ENCODE measurements at places on chromosomes 16 and 17.
A peak's percentile ranks its signal among the peaks of the same experiment; 100 is the strongest.

GRCh38 chr17:74795327-74796020 is 19.3 kb upstream of the NAT9 start:
- DNase-seq: no peak

DNA sequence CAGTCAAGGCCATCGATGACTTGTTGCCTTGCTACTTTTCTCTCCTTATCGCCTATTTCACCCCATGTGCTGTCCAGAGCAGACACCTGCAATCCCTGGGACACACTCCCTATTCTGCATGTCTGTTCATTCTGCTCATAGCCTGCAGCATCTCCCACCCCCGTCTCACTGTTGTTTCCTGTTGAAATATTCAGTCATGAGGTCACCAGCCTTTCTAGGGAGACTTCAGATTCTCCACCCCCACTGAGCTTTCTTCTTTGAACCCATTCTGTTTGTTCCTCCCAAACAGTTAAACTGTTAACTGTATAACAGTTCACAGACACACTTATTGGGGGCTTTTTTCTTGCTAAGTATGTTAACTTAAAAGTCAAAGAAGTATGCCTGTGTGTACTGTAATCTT is 94.4 kb downstream of the AATF start:
- no peak for DNase-seq

DNA sequence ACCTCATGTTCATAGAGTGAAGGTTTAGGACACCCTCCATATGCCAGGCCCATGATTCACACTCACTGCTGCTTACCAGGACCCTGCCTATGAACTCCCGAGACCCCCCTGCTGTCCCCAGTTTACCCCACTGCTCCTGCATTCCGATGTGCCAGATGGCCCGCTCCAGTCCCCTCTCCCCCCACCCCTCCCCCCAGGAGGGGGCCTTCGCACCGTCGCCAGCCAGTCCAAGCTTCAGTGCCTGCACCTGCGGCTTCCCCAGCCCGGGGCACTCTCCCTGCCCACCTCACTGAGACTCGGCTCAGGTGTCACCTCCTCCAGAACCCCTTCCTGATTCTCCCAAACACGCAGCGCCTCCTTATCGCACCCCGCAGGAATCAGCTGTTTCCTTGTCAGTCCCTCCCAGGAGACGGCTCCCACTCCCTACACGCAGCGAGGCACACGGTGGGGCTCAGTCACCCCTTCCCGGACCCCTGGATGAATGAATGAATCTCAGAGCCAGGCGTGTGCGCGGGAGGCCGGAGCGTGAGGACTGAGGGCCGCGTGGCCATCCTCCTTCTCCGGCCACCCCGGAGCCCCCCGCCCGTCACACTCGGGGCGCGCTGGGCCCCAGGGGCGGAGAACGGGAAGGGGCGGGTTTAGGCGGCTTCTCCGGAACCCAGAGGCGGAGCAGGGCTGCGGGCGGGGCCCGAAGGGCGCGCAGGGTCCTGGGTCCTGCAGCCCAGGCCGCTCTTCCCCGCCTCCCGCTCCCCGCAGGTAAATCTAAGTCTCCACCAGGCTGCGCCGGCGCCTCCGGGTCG is 1.6 kb downstream of the MYO1C start:
- peak; percentile 78 for DNase-seq

DNA sequence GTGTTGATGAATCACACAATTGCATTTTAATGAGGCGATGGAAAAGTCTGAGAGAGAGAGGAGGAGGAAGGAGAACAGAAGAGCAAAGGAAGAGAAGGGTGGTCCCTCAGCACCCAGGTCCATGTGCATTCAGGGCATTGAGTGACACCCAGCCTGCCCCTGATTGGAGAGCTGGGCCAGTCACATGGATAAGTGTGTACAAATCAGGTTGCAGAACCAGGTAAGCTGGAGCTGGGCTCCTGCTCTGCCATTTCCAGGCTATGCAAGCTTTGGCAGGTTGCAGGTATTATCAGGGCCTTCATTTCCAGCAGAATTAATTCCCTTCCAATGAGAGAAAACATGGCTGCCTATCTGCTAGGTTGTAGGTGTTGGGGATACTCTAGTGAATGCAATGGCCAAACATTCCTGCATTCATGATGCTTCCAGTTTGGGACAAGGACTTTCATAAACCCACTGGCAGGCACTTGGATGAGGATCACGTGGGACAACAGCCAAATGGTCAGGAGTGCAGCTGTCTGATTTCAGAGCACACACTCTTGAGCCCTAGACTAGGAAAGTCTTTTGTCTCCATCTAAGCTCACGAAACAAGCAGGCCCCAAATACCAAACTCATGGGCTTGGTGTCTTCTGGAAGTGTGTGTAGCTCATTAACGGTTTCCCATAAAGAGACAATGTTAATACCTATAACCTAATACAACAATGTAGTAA is 577.9 kb upstream of the CDH5 start:
- DNase-seq: no peak

DNA sequence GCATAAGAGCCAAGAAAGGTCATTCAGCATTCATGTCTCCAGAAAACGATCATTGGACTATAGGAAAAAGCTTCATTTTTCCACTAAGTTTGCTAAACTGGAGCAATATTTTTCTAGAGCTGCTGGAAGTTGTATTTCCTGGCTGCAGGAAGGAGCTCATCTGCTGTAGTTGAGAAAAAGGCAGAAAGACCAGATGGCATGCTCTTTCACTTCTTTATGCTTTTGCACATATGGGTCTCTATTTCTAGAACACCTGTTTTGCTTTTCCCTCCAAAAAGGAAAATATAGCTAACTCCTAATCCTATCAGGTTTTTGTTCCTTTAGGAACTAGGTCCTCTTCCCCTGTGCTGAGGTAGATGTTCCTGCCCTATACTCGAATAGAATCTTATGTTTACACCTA is 61.9 kb upstream of the HLF start:
- DNase-seq: no peak

DNA sequence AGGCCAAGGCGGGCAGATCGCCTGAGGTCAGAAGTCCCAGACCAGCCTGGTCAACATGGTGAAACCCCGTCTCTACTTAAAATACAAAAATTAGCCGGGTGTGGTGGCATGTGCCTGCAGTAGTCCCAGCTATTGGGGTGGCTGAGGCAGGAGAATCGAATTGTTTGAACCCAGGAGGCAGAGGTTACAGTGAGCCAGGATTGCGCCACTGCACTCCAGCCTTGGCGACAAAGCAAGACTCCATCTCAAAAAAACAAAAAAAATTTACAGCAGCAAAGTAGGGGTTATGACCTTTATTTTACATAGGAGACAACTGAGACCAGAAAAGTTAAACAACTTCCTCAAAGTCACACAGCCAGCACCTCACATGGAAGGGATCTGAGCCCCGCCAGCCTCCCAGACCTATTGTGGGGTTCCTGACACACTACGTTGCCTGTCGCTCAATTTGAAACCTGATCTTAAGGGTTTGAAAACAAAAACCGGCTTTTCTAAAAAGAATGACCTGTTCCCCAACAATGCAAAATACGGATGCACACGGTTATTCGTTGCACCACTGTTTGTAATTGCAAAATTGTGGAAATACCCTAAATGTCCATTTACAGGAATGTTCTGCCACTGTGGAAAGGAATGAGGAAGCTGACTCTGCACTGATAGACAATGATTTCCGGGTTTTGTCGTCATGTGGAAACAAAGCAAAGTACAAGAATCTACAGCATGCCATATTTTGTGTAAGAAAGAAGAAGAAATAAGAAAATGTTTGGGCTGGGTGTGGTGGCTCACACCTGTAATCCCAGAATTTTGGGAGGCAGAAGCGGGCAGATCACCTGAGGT is 77.2 kb downstream of the CNGB1 start:
- peak; percentile 10 for DNase-seq

GRCh38 chr17:8147141-8147804 is 4.9 kb downstream of the PER1 start:
- DNase-seq: no peak

DNA sequence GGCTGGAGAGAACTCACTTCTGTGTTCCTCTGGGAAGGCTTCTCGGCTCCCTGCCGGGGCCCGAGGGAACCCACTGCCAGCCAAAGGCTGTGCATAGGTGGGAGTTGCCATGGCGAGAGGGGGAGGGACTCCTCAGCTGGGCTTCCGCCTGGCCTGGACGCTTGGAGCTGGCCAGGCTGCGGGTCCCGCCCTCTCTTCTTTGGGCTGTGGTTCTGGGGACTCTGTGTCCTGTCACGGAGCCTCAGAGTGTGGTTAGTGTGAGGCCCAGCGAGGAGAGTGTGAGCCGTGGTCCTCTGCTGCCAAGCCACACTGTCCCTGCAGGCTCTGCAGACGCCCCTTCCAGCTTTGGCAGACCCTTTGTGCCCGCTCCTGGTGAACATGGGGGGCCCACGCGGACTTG is 123.1 kb downstream of the OR1D5 start:
- no peak for DNase-seq

GRCh38 chr17:75094871-75095399 is 7.2 kb downstream of the SLC16A5 start:
- DNase-seq: no peak

GRCh38 chr16:30470170-30470512 is 2.4 kb upstream of the ITGAL start:
- peak; percentile 58 for DNase-seq

- no peak for DNase-seq
These were observed 1.3 kb downstream of the SERPINF1 start for GRCh38 chr17:1762901-1763898.

- peak; percentile 69 for DNase-seq
These were observed at the start of gene KIFC3 for GRCh38 chr16:57802341-57803133. KIFC3 (minus strand) TSS chr16:57802491; CDS start chr16:57798243, 4,248 bp downstream.

GRCh38 chr17:78147315-78147998 is 1.3 kb downstream of the C17orf99 start:
- DNase-seq: no peak

DNA sequence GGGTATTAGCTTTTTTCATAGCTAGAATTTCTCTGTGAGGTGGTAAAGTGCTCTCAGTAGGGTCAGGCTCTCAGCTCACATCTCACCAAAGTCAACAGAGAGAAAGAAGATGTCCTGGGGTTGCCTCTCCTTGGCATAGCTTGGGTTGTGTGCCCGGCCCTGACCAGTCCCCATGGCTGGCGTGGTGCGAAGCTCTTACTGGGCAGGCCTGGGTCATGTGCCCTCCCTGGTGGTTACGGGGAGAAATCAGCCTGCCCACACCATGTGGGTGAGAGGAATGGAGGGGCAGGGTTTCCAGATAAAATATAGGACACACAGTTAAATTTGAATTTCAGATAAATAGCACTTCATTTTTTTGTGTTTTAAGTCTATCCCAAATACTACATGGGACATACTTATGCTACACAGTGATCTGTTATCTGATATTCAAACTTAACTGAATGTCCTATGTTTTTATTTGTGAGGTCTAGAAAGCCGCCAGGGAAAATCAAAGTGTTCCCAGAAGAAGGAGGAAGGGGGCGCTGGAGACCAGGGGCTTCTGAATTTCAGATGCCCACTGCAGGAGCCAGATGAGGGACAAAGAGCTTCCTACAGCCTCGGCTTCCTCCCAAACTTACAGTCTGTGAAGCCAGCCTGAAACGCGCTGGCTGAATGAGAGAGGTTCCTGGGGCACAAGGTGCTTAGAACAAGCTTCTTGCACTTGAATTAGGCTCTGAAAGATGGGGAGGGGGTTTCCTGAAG is 45.4 kb downstream of the NKD1 start:
- DNase-seq: no peak

DNA sequence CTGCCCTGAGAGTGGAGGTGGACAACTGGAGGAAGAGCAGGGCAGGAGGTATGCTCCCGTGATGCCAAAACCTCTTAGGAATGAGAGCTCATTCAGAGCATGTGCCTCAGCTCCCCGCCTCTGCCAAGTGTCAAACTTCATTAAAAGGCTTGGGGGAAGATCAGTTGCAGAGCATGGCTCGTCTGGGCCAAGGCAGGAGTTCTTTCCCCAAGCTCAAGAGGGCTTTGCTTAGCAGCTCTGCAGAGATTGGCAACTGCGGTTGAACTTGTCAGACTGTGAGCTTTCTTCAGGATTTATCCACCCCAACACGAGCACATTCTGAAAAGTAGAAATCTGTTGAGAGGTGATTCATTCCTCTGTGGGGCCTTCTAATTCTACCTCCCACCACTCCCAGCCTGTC is 248.1 kb downstream of the HS3ST3A1 start:
- DNase-seq: no peak

DNA sequence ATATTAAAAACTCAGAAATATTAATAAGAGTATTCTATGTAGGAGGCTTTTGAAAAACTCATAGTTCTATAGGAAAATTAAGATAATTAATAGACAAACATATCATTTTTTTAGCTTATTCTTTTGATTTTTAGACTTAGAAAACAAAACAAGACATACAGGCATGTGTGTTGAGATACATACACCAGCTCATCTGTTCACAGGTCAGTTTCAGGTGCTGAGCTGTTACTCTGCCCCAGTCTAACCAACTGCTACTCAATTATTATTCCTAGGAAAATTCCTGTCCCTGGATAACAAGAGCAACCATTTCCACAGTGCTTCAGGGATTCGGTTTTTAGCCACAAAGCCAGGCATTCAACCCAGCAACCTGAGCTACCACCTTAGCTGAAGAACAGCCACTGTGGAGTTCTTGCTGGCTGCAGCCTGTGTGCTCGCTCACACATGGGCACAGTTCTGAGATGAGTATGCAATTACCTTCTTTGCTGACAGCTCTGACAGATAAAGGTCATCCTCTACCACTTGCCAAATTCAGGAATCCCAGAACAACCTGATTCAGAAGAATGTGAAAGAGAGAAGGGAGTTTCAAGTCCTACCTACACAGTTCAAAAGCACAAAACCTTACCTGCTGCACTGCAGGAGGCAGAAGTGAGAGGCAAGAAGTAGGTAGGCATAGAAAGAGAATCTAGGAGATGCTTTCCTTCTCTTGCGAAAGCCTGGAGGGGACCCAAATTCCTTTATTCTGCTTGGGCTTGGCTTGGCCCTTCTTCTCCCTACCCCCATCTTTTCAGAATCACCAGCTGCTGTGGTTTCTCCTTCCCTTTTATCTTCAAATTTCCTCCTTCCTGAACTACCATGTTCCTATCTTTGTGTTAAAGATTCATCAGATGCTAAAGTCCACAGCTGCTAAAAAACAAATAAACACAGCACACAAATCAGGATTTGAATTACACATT is 62.7 kb downstream of the TEX2 start:
- DNase-seq: peak; percentile 56

DNA sequence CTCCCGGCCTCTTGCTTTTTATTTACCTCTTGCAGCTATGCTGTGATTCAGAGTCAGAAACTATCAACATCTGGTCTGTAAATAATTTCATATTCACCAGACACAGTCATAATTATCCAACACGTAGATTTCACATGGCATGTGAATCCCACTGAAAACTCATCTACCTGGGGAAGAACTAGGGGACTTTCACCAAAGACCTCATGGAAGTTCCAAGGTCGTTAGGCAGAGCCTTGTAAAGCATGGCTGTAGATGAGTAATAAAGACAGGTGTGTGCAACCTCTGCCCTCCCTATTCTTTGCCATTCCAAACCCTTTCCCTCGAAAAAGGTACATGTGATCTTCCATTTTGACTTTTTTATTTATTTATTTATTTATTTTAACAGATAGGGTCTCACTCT is 1.9 kb upstream of the CHST5 start:
- no peak for DNase-seq

- no peak for DNase-seq
These were observed 63.3 kb upstream of the KCNJ16 start for GRCh38 chr17:70011750-70012149.

DNA sequence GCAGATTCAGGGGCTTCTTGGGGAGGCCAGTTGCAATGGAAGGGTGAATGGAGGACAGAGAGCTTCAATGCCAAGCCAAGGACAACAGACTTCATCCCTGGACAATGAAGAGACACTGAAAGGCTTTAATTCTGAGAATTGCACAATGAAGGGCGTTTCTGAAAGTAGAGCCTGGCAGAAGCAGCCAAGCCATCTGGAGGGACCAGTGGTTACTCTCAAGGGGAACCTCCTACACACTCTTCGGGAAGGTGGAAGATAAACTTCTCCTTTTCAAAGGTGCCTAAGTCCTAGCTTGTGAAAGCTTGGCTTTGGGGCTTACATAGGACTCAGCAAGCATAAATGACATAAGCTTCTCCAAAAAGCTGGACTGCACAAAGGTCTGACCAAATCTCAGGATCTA is 6.2 kb upstream of the CES1 start:
- no peak for DNase-seq
